ENCODE measurements at places on chromosomes 12 and 14.
A peak's percentile ranks its signal among the peaks of the same experiment; 100 is the strongest.

DNA sequence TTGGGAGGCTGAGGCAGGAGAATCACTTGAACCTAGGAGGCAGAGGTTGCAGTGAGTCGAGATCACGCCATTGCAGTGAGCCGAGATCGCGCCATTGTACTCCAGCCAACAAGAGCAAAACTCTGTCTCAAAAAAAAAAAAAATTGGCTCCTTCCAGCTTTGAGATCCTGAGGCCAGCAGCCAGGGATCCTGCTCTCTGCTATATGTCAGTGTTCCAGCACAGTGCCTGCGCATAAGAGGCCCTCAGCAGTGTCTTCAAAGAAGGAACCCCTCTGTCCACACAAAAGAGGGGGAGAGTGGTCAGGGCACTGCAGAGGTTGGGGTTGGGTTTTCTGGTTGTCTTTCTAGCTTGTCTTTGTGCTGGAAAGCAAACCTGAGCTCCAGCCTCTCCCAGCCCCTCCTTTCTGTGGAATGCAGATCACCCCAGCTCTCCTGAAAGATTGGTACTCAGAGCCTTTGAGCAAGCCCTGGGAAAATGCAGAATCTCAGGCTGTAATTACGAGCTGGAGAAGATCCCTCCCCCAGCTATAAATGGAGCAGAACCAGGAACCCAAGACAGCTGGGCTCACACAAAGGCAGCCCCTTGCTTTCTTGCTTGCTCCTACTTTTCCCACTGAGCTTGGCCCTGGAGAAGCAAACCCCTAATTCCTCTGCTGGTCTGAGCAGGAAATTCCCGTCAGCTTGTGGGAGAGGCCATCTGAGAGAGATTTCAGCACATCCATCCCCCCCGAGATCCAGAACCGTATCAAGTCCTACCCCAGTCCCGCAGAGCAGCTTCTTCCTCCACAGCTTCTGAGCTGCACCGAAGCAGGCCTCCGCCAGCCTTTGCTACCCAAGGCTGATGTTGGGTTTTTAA lies 205.7 kb downstream of the ZFP36L1 start:
- DNase-seq: no peak

GRCh38 chr12:61758661-61759060 lies 501.5 kb upstream of the USP15 start:
- no peak for DNase-seq

GRCh38 chr14:77375164-77375950 lies 1.5 kb downstream of the TMED8 start:
- no peak for DNase-seq

GRCh38 chr14:29937116-29937515 lies 9.5 kb upstream of the PRKD1 start:
- DNase-seq: no peak

- DNase-seq: no peak
These were observed 181.4 kb upstream of the BMP4 start for GRCh38 chr14:54138024-54138353.

GRCh38 chr14:94850309-94851211 lies 80.6 kb upstream of the GSC start:
- DNase-seq: no peak

- no peak for DNase-seq
These were observed 116.2 kb upstream of the MAP1LC3B2 start for GRCh38 chr12:116442946-116443345.

DNA sequence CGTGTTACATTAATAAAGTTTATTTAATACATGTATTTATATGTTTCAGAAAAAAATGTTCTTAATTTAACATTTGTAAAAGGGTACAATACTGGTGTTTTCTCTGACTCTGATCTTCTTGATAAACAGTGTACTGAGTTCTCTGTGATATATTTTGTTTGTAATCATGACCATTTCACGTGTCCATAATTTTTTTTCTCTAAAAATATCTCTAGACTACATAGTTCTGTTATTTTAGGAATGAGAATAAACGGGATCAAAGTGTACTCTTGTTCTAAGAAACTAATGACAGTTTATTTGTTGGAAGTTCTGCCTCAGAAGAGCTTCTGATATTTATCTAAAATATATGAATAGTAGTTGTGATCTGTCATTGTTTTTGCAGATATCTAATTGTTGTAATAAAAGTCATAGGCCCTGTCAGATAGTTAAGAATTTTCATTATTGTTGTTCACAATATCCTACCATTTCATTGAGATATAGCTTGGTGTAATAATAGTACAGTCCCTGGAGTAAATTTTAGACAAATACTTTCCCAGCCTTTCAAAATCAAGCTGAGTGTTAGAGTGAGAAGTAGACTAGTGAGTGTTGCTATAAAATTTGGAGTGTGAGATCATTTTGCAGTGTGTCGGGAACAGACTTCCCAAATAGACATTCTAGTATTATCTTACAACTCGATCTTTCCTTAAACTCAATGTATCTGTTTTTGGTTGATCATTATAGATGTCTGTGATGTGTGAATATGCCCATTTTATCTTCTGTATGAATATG lies 86.2 kb downstream of the ERC1 start:
- DNase-seq: no peak

GRCh38 chr14:65369560-65369959 lies 43.0 kb upstream of the FUT8 start:
- no peak for DNase-seq

GRCh38 chr12:77133566-77133965 lies 68.2 kb upstream of the E2F7 start:
- peak; percentile 13 for DNase-seq

DNA sequence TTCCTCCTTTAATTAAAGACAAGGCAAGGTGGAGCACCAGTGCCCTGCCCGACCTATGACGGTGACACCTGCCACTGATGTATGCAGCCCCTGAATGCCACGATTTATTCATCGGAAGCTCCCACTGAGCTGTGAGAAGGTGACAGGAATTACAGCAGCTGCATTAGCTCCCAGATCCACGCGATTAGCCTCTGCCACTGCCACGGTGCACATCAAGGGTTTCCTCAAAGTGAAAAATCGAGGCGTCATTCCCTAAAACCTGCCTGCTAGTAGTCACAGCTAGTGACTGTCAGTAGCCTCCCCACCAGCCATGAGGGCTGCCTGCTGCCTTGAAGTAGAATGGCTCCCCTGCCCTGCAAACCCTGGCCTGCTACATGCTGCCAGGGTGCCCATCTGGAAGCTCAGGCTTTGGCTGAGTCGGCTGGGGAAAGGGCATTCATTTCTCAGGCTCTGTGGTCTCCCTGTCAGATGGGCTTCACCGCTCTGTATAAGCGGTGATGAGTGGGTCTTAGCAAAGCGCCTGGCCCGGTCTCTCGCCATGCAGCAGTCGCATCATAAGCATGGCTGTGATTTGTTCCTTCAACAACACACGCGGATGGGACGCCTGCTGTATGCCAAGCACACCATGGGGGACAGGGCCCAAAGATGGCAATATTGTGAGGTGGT lies 8.2 kb upstream of the BCL11B start:
- no peak for DNase-seq

DNA sequence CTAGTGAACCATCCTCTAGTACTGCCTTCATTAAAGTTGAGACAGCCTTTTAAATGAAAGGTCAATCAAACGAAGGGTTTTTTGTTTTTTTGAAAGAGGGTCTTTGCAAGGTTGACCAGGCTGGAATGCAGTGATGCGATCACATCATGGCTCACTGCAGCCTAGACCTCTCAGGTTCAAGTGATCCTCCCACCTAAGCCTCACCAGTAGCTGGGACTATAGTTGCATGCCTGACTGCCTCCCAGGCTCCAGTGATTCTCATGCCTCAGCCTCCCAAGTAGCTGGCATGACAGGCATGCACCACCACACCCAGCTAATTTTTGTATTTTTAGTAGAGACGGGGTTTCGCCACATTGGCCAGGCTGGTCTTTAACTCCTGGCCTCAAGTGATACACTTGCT lies 114.6 kb upstream of the SINHCAF start:
- no peak for DNase-seq

DNA sequence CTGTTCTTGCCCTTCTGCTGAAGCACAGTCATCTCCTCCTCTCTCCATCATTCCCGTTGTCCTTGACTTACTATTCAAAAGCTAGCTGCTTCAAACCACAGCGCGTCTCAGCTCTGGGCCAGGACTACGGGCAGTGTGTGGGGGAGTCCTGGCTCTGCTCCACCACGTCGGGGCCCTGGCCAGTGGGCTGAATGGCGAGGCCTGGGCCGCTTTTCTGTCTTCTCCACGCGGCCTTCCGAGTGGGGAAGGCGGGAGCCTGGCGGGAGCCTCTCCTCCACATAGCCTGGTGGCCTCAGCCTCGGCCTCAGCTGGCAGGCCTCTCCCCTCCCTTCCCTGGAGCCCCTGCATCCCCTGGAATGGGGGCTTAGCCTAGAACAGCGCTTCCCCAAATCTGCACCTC lies 16.5 kb downstream of the ANKRD9 start:
- DNase-seq: no peak

DNA sequence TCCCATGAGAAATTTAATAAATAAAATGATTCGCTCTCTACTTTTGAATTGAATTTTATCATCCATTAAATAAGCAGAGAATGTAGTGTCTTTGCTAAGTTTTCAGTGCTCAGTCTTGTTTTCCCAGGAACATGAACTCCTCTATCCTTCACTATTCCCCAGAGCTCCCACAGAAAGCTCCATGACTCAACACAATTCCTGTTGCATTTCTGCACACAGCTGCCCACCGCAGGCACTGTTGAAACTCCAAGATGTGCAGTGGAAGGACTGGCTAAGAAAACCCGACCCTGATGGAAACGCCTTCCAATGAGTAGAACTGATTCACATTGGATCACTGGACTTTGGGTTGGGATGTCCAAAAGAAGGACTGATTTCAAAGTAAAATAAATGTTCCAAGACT lies 202.4 kb upstream of the AMIGO2 start:
- DNase-seq: no peak

DNA sequence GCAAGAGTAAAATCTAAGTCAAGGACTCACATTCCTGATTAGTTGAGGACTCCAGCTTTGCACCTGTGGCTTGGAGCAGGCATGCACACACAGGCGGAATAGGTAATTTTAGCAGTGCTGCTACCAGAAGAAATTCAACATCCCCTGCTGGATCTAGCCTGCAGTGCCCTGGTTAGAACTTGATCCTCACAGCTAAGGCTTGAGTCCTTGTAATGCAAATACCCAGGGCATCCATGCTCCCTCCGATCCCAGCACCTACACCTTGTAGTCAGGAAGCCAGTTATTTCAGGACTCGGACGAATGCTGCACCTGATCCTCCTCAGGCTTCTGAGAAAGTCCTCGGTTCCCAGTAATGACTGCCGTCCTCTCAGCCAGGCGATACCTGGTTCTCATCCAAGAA lies 309.0 kb upstream of the AMIGO2 start:
- DNase-seq: no peak

DNA sequence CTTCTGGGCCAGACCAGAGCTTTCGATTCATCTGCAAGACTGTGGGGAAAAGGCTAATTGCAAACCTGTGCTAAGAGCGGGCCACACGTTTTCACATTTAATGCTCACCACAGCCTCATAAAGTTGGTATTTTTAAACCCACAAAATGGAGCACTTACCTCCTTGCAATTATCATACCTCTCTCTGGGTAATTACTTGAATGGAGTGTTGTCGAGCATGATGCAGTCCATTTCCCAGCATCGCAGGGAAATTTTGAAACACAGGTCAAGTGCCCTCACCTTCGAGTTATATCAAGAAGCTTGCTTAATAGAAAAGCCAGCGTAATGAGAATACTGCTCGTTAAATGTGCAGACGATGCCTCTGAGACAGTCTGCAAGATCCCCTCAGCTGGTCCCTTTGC lies 8.8 kb upstream of the IFI27L2 start:
- no peak for DNase-seq

DNA sequence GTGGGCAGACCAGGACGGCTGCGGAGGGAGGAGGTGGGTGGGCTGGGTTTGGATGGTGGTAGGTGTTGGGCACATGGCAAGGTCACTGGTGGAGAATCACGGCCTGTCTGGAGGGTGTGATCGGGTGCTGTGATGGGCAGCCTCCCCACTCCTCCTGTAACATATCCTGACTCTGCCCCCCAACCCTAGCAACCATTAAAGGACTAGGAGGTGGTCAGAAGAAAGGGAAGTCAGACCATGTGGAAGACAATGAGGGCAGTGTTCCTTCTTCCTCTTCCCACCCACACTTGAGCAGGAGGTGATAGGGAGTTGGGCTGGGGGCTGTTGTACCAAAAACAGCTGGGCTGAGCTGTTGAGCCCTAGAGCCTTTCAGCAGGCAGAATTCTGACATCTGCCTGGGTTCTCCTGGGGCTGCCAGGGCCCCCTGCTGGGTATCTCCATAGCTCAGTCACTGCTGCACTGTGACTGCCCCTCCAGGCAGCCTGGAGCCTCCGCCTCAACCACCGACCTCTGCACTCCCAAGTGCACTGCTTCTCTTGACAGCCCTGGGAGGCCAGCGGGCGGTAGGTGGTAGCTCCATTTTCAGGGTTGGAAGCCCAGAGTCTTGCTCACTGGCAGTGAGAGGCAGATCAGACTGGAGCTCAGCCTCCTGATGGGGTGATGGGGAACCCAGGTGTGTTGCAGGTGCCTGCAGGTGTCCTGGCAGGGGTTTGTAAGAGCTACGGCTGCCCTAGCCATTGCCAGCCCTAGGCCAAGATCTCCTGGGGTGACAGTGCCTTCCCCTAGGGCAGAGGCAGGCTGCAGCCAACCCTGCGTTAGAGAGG lies 15.4 kb downstream of the VASH1 start:
- no peak for DNase-seq

DNA sequence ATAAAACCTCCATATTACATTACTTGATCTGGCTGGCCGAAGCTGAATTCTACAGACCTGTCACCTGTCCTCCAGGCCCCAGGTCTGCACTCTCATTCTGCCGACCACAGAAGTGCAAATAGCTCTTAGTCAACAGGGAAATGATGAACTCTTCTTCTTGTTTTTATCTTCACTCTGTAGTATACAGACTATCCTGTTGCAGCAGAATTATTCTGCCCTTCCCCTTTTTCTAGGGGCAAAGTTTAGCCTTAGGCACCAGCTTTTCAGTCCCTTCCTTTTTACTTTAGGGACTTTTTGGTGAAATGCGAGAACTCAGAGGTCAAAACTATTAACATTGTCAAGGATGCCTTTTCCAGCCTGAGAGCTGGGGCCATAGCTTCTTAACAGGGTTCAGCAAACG lies 229.6 kb upstream of the EGLN3 start:
- no peak for DNase-seq

DNA sequence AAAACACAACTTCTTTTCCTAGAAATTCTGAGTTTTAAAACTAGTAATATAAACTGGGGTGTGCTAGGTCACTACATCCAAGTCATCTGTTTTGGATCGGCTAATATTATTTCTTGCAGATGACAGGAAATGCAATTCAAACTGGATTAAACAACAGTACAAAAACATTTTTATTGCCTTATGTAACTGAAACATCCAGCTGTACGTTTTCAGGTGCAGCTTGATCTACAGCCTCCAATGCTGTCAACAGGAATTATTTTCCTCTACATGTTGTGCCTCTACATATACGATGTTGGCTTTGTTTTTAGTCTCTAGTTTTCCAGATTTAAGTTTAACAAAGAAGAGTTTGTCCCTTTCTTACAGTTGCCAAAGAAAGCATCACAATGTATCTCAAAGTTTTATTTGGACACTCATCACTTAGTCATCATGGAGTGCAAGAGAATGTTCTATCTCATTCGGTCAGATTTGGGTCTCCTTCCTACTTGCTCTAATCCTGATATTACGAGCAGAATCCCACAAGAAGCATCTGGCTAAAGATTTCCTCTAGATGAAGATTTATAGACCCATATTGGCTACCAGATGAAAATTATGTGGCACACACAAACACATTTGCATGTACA lies 326.7 kb downstream of the SLC6A15 start:
- DNase-seq: no peak

Data from retina (tissue), 1 donor.